ENCODE measurements at places on chromosomes 12 and 14.

DNA sequence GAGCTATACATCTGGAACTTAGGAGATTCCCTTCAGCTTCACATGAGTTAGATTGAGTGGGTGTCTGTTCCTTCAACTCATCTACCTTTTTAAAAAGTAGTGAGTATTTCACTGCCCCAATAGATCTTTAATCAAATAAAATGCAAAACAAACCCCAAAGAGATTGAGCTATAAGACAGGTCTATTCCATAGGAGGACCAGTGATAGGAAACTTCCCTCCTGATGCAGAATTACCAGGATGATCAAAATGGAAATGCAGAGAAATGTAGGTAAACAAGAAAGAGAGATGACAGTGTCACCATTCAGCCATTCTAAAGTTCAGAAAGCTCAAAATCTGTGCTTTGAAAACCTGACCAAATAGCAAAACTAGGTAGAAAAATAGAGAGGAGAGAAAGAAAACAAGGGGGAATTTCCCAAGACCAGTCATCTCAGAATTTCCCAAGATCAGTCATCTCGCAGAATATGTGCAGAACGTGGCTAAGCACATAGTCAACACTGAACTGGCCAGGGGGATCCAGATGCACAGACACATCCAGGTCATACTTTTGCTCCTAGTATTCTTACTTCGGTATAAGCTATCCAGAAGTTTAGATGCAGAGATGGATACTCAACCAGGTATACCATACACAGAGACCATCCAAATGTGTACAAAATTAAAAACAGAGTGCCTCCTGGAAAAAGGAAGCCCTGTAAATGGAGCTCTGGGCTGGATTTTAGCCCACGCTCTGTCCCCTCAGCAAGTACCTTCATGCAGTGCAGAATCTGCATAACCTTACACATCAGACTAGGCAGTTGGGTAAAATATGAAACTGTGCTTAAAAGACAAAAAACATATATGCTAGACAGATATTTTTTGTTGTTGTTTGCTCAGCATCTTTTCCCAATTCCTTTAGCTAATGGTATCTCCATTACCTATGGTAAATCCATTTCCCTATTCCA is 27.4 kb downstream of the SLC41A2 start:
- no peak for DNase-seq

DNA sequence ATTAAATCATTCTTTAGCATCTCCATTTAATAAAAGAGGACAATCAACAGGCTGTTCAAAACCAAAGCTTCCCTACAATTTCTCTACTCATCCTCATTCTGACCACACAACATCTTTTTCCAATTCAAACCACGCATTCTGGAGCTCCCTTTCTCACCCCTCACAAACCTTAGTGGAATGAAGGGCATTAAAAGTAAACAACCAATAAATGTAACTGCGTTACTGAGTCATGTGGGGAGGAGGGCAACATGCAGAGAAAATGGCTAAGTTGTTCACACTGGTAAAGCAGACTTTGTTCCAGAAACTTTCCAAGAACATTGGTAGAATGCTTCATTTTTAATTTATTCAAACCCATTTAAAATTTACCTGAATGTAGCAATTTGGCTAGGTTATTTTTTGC is 19.6 kb downstream of the SOX5 start:
- no peak for DNase-seq

- no peak for DNase-seq
Observed at GRCh38 chr14:22464422-22465142, 124.4 kb downstream of the DAD1 start.

DNA sequence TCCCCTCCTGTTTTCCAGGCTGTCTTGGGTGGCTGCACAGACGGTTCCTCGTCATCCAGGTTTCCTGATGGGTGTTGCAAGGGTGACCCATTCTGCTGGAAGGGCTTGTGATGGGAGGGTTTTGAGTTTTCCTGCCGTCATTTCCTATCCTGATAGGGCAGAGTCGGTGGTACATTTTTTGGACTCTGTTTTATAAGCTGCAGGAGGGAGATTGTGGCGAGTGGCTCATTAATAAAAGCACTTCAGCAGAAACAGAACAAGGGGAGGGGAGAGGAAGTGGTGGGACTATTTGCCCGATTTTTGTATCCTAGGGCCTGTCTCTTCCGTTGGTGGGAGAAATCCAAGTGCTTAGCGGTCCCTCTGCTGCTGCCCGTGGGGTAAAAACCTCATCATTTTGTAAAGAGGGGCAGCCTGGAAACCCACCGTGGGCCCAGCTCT is 40.0 kb downstream of the TSPAN9 start:
- no peak for DNase-seq

DNA sequence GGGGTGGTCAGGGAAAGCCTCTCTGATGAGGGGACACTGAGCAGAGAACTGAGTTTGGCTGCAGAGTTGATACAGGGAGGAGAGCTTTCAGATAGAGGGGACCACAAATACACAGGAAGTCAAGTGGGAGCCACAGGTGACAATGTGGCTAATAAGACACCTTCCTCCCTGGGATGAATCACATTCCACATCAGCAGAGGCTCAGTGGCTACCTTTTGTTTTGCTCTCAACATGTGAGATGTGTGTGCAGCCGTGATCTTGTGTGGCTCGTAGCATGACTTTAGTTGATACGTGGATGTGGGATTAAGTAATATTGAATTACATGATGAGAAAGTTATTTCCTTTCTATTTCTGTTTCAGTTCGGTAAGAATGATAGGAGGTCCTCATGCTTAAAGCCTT is 7.5 kb downstream of the CRADD start:
- DNase-seq = no peak

- DNase-seq = no peak
Observed at GRCh38 chr12:109744986-109745942, 31.6 kb downstream of the FAM222A start.

DNA sequence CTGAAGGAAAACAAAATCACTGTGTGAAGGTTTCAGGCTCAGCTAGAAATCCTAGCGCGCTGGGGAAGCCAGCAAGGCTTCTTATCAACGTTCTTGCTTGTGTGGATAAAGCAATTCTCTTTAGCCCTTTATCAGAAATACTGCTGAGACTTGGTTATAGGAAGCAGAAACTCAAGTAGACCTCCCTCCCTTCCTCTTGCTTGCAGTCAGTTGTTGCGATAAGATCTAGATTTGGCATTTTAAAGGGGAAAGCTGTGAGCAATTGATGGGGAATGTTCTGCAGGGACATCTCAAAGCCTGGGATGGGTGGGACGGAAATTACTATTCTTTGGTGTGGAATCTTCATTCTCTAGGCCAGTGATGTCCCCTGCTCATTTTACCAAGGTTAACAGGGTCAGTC is 76.4 kb upstream of the ANO4 start:
- DNase-seq = no peak

DNA sequence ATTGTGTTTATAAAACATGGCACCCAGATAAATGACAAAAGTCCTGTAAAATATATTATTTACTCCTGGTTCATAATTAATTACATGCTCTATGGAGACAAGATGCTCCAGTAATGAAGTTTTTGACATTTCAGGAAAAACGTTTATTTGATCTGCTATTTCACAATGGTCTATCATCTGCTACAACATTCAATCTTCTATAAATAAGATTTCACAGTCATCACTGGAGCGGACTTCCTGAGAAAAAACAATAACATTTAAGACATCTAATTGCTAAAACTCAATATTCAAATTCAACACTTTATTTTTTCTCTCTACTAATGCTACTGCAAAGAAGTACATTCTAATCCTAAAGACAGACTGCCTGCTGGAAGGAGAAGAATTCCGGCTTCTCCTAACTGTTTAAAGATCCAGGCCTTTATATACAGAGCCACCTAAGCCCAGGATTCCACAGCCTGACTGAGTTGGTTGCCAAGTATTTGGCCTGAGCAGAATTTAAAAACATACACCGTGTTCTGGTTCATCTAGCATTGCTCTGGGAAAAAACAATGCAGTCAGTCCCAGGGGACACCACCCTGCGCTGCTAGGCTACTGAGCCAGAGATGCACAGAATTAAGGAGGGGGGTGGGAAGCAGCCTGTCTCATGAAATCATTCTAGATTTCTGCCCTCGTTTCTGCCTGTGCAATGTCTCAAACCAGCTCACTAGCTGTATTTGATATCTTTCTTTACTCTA is 58.0 kb downstream of the TMTC1 start:
- DNase-seq = peak; percentile 23

- DNase-seq = no peak
Observed at GRCh38 chr12:98699586-98699985, 54.5 kb downstream of the APAF1 start.

DNA sequence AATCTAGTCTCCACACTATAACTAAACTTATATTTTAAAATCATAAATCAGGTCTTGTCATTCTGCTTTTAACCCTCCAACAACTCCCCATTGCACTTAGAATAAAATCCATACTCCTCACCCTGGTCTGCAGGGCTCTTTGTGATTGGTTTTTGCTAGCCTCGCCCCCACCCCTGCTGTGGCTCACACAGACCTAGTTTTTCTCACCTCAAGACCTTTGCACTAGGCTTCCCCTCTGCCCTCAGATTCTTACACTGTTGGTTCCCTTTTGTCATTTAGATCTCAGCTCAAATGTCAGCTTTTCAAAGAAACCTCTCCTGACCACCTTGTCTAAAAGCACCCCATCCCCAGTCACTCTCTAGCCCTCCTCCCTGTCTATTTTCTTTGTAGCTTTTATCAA is 10.7 kb upstream of the LHX5 start:
- no peak for DNase-seq
